Stimulated activated CD8-positive, alpha-beta memory T cell treated with anti-CD3 and anti-CD28 coated beads, Interleukin-12 subunit alpha, Interleukin-12 subunit beta, amount 100 ng/mL, for 1 hour (primary cell): ENCODE measurements at places on chromosomes 7 and 10.

DNA sequence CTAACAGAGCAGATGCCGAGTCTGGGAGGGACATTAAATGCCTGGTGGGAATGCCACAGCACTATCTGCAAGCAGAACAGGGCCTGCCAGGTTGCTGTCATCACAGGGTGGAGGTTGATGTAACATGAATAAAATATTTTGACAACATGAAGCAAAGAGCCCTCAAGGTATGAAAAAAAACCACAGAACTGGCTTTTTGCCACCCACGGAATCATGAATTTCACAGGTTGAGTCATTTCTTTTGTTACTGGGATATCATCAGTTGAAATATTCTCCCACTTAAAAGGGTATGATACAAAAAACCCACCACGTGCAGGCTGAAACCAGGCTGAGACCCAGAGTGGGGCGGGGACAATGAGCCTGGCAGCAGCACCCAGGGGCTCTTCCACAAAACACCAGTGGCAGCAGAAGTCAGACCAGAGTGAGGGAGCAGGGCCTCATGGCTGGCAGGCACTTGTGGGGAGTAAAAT lies 220.1 kb downstream of the TNS3 start:
- no peak for DNase-seq

DNA sequence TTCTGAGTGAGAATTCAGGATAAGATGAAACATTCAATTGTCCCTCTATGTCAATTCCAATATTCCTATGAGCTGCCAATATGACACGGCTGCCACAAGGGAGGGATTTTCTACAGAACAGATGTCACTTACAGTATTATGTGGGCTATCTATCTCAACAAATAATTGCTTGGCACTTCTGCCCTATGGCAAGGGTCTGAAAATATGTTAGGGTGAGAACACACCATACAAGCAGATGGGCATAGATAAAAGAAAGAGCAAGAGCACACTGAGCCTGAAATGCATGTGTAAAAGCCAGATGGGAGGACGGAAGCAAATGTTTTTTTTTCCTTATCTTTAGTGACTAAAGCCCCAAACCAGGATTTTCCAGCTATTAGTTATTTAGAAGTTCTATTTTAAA lies 70.1 kb upstream of the TFEC start:
- no peak for DNase-seq

DNA sequence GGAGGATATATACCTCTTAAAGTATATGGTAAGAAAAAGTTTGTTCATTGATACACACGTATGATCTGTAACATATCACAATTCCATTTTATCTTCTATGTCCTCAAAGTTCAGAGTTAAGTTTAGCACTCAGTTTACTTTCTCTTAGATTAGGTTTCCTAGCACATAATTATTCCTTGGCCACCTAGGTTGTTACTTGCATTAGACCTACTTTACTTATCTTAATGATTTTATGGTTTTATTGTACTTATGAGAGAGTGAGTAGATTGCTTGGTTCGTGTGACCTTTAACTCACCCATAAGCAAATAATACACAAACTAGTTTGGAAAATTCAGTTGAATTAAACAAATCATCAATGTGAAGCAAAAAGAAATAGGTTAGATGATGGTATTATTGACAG lies 33.9 kb upstream of the SP4 start:
- no peak for DNase-seq

DNA sequence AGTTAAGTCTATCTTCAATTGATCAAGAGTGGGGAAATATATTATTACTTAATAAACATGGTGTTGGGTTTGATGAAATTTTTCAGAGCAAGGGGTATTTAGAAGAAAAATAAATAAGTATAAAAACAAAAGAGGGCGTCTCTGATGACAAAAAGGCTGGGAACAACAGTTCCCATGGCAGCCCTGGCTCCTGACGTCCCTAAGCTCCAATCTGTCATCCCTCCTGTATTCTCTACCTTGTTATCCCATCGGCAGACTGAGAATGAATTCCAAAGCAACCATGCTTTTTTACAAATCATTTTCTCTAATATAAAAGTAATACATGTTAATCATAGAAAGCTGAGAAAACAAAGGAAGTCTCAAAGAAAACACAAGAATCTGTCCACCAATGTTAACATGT lies 55.5 kb downstream of the SORBS1 start:
- DNase-seq, result no peak

DNA sequence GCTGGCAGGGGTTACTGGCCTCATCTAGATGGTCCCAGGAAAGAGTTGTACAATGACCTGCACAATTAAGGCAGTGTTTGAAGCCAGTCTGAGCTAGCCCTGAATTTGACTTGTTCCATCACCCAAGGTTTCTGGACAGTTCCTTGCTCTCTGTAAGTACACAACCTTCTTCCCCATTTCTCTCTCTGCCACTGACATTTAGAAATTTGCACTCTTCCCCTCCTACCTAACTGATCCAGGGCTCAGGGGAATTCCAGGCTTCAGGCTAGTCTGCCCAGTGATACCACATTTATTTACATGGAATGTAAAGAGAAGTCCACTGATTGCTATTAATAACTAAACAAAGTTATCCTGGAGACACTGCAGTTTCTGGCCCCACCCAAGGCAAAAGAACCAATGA lies 139.0 kb upstream of the GPR26 start:
- no peak for DNase-seq

- no peak for DNase-seq
These were observed 613.5 kb downstream of the PTPRN2 start for GRCh38 chr7:157973971-157974677.

GRCh38 chr7:97145068-97145467 lies 27.6 kb downstream of the SDHAF3 start:
- DNase-seq, result no peak

GRCh38 chr7:77427996-77428603 lies 12.0 kb upstream of the GSAP start:
- no peak for DNase-seq

- DNase-seq, result no peak
These were observed 356.2 kb upstream of the SHH start for GRCh38 chr7:156168434-156168833.

GRCh38 chr7:40192036-40192435 lies 57.2 kb downstream of the SUGCT start:
- DNase-seq, result no peak

GRCh38 chr10:95445837-95446486 lies 115.2 kb downstream of the SORBS1 start:
- peak; percentile 13 for DNase-seq

DNA sequence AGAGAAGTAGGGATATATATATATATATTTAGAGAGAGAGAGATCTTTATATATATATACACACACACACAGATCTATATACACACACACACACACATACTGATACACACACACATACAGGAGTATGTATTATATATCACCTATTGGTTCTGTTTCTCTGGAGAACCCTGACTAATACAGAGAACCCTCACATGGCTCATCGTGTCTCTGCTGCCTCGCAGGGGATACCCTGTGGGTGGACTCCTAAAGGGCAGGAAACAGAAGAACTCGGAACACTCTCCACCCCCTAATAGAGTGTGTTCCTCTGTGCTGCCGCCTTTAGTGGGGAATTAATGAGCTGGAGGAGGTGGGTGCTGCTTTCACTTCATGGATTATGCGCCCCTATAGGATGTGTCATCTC lies 86.6 kb downstream of the NPY start:
- DNase-seq, result no peak

GRCh38 chr10:129850790-129851189 lies 113.3 kb downstream of the EBF3 start:
- no peak for DNase-seq

- DNase-seq, result no peak
These were observed 428.4 kb upstream of the KLF6 start for GRCh38 chr10:4213441-4213840.

DNA sequence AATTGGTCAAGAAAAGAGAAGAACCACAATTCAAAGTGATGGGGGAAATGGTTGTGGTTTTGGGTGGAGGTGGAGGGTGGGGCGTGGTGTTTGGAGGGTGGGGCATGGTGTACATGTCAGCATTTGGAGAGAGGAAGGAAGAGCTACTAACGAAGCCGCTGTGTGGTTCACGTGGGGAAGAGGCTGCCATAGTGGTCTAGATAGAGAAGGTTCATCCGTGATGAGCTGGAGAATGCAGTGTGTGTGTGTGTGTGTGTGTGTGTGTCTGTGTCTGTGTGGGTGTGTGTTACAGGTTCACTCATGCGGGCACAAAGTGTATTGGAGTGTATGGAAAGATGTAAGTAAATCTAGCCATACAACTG lies 6.1 kb upstream of the VCL start:
- peak; percentile 61 for DNase-seq

DNA sequence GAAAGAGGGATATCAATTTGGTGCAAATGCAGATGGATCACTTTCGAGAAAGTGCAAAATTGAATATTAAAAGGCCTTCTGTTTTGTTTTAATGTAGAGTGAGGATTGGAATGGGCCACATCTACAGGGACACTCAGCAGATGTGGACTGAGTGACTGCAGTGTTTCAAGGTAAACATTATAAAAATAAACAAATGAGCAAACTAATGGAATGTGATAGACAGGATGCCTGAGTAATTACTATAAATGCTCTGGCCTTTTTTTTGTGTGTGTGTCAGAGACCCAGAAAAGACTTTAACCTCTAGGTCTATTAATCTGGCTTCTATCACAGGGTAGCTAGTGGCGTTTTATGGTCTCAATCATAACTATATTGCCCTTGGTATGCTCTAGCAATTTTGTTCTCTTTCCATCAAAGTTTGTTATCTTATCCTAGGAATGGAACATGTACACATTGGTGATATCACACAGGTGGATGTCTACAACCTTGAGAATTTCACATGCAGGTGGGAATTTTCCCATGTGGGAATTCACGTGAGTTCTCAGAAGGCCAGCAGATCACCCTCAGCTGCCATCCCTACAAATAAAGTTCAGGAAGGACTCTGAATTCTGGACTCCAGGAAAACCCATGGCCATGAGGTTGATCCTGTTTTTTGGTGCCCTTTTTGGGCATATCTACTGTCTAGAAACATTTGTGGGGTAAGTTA lies at the start of gene CPA2:
TSS of gene CPA2 (plus strand) at position 606 of the 703 bp plus-strand sequence. CDS start at position 625, 19 bp downstream.
- no peak for DNase-seq

GRCh38 chr7:79290841-79291497 lies 162.5 kb downstream of the MAGI2 start:
- no peak for DNase-seq

- no peak for DNase-seq
These were observed 164.6 kb upstream of the ZMIZ1 start for GRCh38 chr10:78904196-78904595.

DNA sequence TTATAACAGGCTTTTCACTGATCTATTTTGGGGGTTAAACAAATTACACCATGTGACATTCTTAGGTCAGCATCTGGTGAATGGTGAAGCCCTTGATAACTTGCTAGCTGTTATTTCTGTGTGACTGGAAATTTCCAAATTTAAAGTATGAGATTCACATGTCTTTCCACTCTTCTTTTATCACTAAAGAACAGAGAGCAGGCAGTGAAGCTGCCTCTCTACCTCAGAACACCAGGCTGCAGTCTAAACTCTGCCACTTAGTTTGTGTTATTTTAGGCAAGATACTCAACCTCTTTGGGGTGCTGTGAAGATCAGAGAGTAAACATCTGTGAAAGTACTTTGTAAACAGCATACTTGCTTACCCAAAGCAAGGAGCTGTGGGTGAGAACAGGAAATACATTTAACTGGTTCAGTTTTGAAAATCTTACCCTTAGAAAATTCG lies 15.5 kb upstream of the SP4 start:
- no peak for DNase-seq

DNA sequence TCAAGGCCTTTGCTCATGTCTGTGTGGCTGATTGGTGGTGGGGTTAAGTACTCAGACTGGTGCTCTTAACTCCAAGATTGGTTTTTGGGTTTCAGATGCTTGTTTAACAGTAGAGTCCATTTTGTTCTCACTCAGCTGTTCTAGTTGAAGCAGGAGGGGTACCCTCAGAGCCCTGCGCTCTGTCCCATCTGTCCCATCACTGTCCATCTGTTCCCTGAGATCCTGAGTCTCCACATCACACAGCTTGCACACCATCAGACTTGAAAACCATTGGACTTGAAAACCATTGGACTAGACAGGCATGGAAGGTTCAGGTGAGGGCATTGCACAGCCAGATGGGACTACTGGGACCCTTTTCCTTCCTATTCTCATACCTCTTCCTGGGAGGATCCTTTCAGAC lies 39.3 kb downstream of the TMEM178B start:
- DNase-seq, result no peak

DNA sequence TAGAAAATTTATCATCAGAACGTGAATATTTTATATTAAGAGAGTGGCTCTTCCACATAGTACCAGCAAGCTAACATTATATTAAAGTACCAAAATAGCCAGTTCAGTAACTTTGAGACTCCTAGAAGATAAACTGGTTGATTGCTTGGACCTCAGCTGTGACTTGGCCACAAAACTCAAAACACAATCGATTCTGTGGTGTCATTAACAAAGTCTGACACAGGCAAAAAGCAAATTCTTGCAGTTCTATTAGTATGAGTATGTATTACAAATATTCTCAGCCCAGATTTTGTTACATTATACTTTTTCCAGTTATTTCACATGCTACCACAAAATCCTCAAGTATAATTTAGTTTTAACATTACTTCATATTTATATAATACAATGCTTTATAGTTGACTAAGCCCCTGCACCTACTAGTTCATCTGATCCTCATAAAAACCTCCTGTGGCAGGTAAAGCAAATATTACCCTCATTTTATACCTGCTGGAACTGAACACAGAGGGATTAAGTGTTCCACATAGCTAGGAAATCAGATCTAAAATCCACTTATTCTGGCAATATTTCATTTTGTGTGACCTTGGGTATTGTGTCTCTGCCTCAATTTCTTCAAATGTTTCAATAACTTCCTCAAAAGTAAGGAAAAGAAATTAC lies 279.9 kb upstream of the MKLN1 start:
- no peak for DNase-seq

DNA sequence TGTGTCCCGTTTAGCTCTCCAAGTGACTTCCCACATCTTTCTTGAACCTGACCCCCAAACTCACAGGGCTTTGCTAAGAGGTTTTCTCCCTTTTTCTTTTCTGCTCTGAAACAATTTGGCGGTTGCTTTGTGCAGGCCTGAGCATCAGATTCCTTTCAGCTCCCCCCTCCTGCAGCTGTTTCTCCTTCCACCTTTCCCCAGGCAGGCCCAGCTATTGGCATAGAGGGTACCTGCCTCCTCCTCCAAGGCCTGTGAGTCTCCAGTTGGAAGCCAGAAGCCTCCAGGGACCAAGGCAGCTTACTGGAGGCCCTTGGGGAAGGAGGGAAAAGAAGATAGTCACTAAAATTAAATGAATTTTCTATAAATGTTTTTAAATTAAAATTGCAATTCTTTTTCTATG lies 7.7 kb downstream of the VAX1 start:
- no peak for DNase-seq

DNA sequence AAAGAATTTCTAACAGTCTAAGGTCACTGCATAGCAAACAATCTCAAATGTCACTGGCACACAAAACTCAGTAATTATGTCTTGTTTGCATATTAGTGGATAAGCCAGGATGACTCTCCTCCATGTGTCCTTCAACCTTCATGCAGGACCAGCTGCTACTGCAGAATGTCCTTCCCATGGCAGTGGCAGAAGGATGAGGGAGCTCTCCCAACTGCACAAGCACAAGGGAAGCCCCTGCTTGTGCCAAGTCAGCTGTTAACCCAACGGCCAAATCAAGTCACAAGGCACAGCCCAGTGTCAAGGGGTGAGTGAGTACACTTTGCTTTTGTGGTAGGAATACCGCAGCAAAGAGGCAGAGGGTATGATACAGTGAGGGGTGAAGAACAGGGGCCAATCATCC lies 59.3 kb upstream of the VWC2 start:
- DNase-seq, result no peak

- no peak for DNase-seq
These were observed 160.0 kb upstream of the ZNF804B start for GRCh38 chr7:88599528-88599927.

GRCh38 chr7:120837599-120837998 lies 20.3 kb downstream of the TSPAN12 start:
- DNase-seq, result no peak
